ENCODE measurements at places on chromosomes 13 and 19. TPM values are rescaled to one million over a fixed set of nuclear protein-coding genes. Genes with fewer than 3 reads are reported as not detected.

The ZNF415 gene
- 0.78 TPM for total RNA-seq

The CACNG6 gene
- not detected for total RNA-seq

The COG6 gene
- total RNA-seq, result 30.3 TPM

DNA sequence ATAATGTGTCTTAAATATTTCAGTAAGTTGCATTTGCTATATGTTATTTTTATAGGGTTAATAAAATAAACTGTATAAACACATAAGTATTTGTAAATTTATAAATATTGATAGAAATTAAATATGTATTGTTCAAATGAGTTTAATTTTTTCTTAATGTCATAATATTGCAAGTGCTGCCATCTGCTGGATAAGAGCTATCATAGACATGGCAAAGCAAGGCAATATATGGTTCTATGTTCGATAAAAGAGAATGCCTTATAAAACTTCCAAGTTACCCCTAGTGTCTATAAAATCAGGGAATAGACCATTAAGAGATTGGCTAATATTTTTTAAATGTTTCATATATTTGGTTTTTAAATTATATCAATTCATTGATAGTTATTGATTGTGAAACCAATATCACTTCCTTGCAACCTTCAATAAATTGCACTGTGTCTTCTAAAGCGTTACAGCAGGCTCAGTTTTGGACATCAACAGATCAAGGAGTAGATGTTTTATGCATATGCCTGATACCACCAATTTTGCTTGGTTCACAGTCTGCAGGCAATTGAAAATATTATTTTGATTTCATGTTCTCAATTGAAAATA is 29.0 kb upstream of the SLITRK6 start:
- no peak overlapping the region for H3K27ac ChIP-seq
- no peaks in the 10 kb centered on the region for H3K27me3 ChIP-seq
- H3K36me3 ChIP-seq, result no peaks in the 10 kb centered on the region
- H3K4me1 ChIP-seq, result no peaks in the 10 kb centered on the region
- H3K4me3 ChIP-seq, result no peak overlapping the region

GRCh38 chr19:9645472-9645871 is 24.4 kb upstream of the ZNF561 start:
- H3K27ac ChIP-seq, result no peak overlapping the region
- H3K4me1 ChIP-seq, result peaks cover 2% of the 10 kb centered on the region
- DNase-seq, result no peak
- peaks cover 53% of the 10 kb centered on the region for H3K36me3 ChIP-seq
- no peaks in the 10 kb centered on the region for H3K27me3 ChIP-seq

DNA sequence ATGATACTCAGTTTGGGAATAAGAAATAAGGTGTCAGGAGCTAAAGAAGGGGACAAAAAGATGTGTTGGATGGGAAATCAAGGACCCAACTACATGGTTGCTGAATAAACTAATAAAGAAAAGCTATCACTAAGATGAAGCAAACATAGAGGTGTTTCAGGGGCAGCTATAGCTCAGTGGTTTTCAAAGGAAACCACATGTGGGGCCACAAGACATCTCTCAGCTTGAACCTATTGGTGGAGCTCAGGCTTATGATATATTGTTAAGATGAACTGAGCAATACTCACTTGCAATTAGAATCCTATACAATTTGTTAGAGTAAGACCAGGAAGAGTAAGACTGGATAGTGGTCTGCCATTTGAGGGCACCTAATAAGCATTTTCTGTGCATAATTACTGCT is 45.1 kb upstream of the SPRY2 start:
- H3K4me1 ChIP-seq, result no peaks in the 10 kb centered on the region
- no peaks in the 10 kb centered on the region for H3K36me3 ChIP-seq
- no peak overlapping the region for H3K27ac ChIP-seq
- no peaks in the 10 kb centered on the region for H3K27me3 ChIP-seq
- H3K4me3 ChIP-seq, result no peak overlapping the region
- no peak for DNase-seq

DNA sequence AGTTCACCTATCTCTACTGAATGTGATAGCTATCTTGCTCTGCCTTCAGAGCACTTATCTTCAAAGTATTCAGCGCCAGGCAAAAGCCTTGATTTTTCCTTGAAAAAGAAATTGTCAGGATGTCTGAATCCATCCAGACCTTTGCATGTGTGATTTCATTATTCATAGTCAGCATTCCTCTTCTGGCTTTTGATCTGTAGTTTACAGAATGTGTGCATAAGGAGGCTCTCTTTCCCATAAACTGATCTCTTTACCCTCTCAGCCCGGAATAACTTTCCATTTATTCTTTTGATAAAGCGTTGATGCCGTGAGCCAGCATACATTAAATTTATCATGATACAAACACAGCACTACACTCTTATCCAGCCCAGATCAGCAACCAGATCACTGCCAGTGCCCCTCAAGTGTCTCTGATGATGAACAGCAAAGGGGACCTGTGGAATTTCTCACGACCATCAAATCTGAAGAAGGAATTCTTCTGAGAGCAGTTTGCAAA is 130.8 kb downstream of the DNAJC15 start:
- no peaks in the 10 kb centered on the region for H3K36me3 ChIP-seq
- no peak for DNase-seq
- H3K27ac ChIP-seq, result no peak overlapping the region

- H3K4me1 ChIP-seq, result peaks cover 9% of the 10 kb centered on the region
- no peak for DNase-seq
- H3K27me3 ChIP-seq, result no peaks in the 10 kb centered on the region
- H3K27ac ChIP-seq, result no peak overlapping the region
These were observed 15.6 kb downstream of the KDM4B start for GRCh38 chr19:4984438-4984990.

- H3K4me3 ChIP-seq, result no peak overlapping the region
- no peaks in the 10 kb centered on the region for H3K36me3 ChIP-seq
- H3K4me1 ChIP-seq, result no peaks in the 10 kb centered on the region
These were observed 20.4 kb upstream of the DCLK1 start for GRCh38 chr13:36151591-36151990.

- peaks cover 3% of the 10 kb centered on the region for H3K4me1 ChIP-seq
- peaks cover 70% of the 10 kb centered on the region for H3K27me3 ChIP-seq
- H3K36me3 ChIP-seq, result no peaks in the 10 kb centered on the region
- H3K27ac ChIP-seq, result no peak within 1 kb of the TSS
These were observed at the start of gene MLNR for GRCh38 chr13:49220036-49220855. Gene MLNR, plus strand, starts transcription at chr13:49220338. Its CDS starts 0 bp downstream, at chr13:49220338.

GRCh38 chr19:58311345-58311865 is 6.2 kb downstream of the ERVK3-1 start:
- H3K4me3 ChIP-seq, result no peak overlapping the region
- H3K27me3 ChIP-seq, result no peaks in the 10 kb centered on the region
- DNase-seq, result no peak
- H3K4me1 ChIP-seq, result peaks cover 20% of the 10 kb centered on the region
- no peak overlapping the region for H3K27ac ChIP-seq

- no peaks in the 10 kb centered on the region for H3K27me3 ChIP-seq
- no peaks in the 10 kb centered on the region for H3K36me3 ChIP-seq
- H3K4me3 ChIP-seq, result no peak overlapping the region
- no peak overlapping the region for H3K27ac ChIP-seq
- H3K4me1 ChIP-seq, result no peaks in the 10 kb centered on the region
These were observed 27.8 kb upstream of the TDRD3 start for GRCh38 chr13:60369242-60369641.

DNA sequence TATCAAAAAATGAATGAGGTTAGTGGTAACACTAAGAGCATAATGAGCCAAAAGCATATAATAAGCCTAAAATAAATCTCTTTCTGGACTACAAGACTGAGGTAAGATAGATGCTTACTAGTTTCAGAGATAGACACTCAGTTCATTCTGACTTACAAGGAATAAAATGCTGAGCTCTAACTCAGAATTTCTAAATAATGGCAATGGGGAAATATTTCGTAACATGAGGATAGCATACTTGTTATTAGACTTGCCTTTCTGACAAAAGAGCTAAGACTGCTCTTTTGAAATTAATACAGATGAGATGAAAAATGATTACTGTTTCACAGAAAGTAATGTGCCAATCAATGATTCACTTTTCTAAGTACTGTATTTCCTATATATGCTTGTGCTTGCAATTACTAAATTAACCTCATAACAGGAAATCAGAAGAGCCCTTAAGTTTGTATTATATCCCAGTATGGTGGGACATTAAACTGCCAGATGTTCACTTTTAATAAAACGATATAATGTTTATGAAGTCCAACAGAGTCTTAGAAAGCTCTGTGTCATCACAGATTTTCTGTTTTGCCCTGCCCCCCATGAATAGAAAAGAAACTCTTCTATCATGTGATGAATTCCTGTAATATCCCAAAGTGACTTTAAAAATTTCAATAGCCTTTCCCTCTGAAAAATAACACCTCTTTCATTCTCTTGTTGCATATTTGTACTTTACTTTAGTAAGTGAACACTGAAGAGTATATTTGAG is 2771.0 kb upstream of the PCDH20 start:
- no peak for DNase-seq
- H3K4me3 ChIP-seq, result no peak overlapping the region
- H3K27me3 ChIP-seq, result no peaks in the 10 kb centered on the region
- H3K36me3 ChIP-seq, result no peaks in the 10 kb centered on the region
- no peak overlapping the region for H3K27ac ChIP-seq
- H3K4me1 ChIP-seq, result no peaks in the 10 kb centered on the region

- H3K4me1 ChIP-seq, result peaks cover 29% of the 10 kb centered on the region
- H3K36me3 ChIP-seq, result peaks cover 22% of the 10 kb centered on the region
- H3K4me3 ChIP-seq, result peak overlapping the region; percentile 99
- H3K27me3 ChIP-seq, result peaks cover 2% of the 10 kb centered on the region
- peak overlapping the region; percentile 98 for H3K27ac ChIP-seq
- peak; percentile 79 for DNase-seq
These were observed 13.3 kb upstream of the AKAP8L start for GRCh38 chr19:15432018-15432494.

DNA sequence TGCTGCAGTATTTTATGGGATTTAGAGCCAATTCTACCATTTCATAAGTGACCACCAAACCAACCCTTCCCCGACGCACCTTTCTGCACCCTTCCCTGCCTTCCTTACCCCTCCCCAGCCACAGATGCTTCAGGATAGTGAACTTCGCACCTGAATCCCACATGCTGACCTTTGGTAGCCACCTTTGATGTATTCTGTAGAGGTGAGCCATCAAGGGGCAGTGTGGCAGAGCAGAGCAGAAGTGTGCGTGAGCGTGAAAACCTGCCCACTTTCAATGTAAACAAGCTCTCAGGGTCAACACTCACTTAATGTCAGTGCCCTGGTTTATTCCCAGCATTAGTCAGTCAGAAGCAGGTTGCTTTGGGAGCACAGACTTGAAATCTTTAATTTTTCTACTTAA is 107.7 kb downstream of the FRY start:
- no peak overlapping the region for H3K27ac ChIP-seq
- H3K4me3 ChIP-seq, result no peak overlapping the region
- H3K27me3 ChIP-seq, result no peaks in the 10 kb centered on the region
- no peak for DNase-seq

GRCh38 chr19:14540741-14541525 is 11.5 kb downstream of the TECR start:
- no peak overlapping the region for H3K4me3 ChIP-seq
- H3K27me3 ChIP-seq, result no peaks in the 10 kb centered on the region
- no peaks in the 10 kb centered on the region for H3K36me3 ChIP-seq
- DNase-seq, result no peak

- H3K4me3 ChIP-seq, result no peak overlapping the region
- no peaks in the 10 kb centered on the region for H3K36me3 ChIP-seq
- no peak overlapping the region for H3K27ac ChIP-seq
- H3K4me1 ChIP-seq, result no peaks in the 10 kb centered on the region
These were observed 322.3 kb upstream of the TSHZ3 start for GRCh38 chr19:31671411-31672035.

- H3K27me3 ChIP-seq, result peaks cover 4% of the 10 kb centered on the region
- H3K27ac ChIP-seq, result no peak overlapping the region
- no peaks in the 10 kb centered on the region for H3K4me1 ChIP-seq
- no peak overlapping the region for H3K4me3 ChIP-seq
- no peak for DNase-seq
These were observed 173.0 kb downstream of the OLFM4 start for GRCh38 chr13:53201454-53202225.

GRCh38 chr19:7925171-7925851 is 624 bp downstream of the CTXN1 start:
- H3K27ac ChIP-seq, result peak overlapping the region; percentile 82
- peaks cover 25% of the 10 kb centered on the region for H3K4me1 ChIP-seq
- peaks cover 20% of the 10 kb centered on the region for H3K36me3 ChIP-seq

- H3K4me3 ChIP-seq, result no peak overlapping the region
- H3K4me1 ChIP-seq, result no peaks in the 10 kb centered on the region
- no peak for DNase-seq
- H3K27me3 ChIP-seq, result no peaks in the 10 kb centered on the region
- H3K27ac ChIP-seq, result no peak overlapping the region
- H3K36me3 ChIP-seq, result no peaks in the 10 kb centered on the region
These were observed 132.6 kb downstream of the OLFM4 start for GRCh38 chr13:53161251-53161650.

- no peak overlapping the region for H3K4me3 ChIP-seq
- H3K4me1 ChIP-seq, result no peaks in the 10 kb centered on the region
- no peaks in the 10 kb centered on the region for H3K27me3 ChIP-seq
- no peaks in the 10 kb centered on the region for H3K36me3 ChIP-seq
- H3K27ac ChIP-seq, result no peak overlapping the region
- DNase-seq, result no peak
These were observed 370.3 kb upstream of the ATXN8OS start for GRCh38 chr13:69737129-69737935.

DNA sequence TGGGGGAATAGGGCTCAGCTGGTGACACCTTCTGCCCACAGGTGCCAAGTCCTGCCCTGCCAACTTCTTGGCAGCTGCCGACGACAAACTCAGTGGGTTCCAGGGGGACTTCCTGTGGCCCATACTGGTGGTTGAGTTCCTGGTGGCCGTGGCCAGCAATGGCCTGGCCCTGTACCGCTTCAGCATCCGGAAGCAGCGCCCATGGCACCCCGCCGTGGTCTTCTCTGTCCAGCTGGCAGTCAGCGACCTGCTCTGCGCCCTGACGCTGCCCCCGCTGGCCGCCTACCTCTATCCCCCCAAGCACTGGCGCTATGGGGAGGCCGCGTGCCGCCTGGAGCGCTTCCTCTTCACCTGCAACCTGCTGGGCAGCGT is 2.1 kb downstream of the P2RY11 start:
- H3K4me1 ChIP-seq, result peaks cover 38% of the 10 kb centered on the region
- no peak overlapping the region for H3K4me3 ChIP-seq
- peak overlapping the region; percentile 91 for H3K27ac ChIP-seq
- no peak for DNase-seq
- H3K27me3 ChIP-seq, result no peaks in the 10 kb centered on the region
- peaks cover 66% of the 10 kb centered on the region for H3K36me3 ChIP-seq

DNA sequence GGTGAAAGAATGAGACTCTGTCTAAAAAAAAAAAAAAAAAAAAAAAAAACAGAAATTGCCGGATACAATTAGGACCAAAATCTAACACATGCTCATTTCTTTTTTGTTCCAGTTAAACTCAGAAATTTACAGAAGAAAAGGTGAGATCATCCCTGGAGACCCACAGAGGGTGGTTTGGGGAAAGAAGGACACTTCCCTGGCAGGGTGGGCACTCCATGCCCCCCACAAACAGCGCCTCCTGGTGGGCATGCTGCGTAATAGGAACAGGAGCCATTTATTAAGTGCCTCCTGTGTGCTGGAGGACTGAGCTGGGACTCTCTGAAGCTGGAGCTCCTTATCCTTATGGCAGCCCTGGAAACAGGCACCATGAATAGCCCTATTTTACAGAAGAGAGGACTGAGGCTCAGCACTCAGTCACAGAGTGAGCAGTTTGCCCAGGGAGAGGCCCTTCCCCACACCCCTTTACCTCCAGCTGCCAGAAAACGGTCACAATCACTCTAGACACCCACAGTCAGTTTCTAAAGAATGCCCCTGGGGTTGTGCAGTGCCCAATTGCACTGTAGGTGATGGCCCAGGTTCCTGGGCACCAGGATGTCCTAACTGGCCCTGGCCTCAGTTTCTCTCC is 10.1 kb downstream of the C19orf38 start:
- peaks cover 3% of the 10 kb centered on the region for H3K36me3 ChIP-seq
- H3K4me1 ChIP-seq, result peaks cover 7% of the 10 kb centered on the region
- no peak overlapping the region for H3K4me3 ChIP-seq
- H3K27me3 ChIP-seq, result no peaks in the 10 kb centered on the region
- no peak overlapping the region for H3K27ac ChIP-seq

Measured in activated CD4-positive, alpha-beta T cell treated with anti-CD3 and anti-CD28 coated beads, Interleukin-2, amount 10 ng/mL, durations not matched to agents 24 days and 14 days (primary cell).